ENCODE measurements at places on chromosomes 3 and 15.

GRCh38 chr3:14303336-14304100 is 98.9 kb upstream of the SLC6A6 start:
- no peak for DNase-seq

DNA sequence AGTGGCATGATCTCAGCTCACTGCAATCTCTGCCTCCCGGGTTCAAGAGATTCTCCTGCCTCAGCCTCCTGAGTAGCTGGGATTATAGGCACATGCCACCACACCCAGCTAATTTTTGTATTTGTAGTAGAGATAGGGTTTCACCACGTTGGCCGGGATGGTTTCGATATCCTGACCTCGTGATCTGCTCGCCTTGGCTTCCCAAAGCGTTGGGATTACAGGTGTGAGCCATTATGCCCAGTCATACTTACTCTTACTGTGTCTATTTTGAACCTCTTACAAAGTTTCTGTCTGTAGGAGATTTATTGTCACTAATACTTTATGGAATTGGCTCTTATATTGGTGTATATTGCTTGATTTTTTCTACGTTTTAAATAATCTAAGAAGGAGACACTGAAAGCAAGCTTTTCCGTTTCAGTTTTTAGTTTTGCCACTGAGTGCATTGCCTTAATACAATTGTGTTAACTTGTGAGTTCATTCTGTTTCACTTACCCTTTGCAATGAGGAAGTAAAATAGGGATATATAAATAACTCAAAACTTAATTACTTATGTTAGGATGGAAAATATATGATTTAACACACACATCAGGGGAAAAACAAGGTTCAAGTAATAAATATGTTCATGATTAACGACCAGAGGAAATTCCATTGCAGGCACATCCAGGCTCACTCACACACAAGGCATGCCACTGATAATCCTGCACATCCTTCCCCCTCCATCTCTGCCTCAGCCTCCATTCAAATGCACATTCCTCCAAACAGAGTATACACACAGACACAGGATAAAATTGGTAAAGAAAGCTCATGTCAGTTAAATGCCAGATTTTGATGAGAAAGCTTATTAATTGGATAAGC is 279.3 kb upstream of the RASGRP1 start:
- no peak for DNase-seq

- DNase-seq = no peak
Observed at GRCh38 chr3:52407779-52408178, 37.1 kb downstream of the SEMA3G start.

DNA sequence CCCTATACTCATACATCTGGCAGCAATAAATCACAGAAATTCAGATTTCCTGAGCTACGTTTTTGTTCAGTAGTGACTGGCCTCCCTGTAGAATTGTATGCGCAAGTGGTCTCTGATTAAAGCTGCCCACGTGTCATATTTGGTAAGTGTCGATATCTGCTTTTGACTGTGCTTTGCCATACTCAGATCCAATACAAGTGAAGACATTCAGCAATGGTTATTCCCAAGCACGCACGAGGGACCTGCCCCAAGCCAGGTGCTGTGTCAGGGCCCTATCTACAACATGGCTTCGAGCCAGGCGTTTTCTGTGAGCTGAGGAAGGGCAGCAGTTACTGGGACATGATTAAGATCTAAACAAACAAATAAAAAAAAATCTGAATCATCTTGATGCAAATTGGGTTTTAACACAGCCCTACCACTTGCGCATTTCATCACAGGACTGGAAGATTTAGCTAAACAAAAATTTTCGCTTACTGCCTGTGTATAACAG is 47.2 kb upstream of the ICE2 start:
- DNase-seq = no peak

- DNase-seq = no peak
Observed at GRCh38 chr3:140258222-140258724, 323.3 kb downstream of the CLSTN2 start.

- DNase-seq = no peak
Observed at GRCh38 chr3:46228260-46229242, 13.7 kb upstream of the CCR3 start.

DNA sequence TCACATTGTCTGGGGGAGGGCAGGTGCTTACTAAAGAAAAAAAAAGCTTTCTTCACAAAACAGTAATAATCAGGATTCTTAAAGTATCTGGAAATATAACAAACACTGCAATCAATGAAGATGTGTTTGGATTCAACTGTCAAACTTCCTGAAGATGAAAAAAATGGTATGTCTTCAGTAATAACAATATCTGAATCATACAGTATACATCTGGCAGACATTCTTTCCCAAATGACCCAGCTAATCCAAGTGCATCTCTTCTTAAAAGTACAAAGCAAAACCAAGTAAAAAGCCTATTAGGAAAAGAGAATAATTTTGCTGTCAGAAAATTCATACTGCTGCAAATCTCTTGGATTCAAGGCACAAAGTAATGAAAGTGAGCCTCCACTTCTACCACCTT is 145.0 kb upstream of the MCTP2 start:
- DNase-seq = no peak

DNA sequence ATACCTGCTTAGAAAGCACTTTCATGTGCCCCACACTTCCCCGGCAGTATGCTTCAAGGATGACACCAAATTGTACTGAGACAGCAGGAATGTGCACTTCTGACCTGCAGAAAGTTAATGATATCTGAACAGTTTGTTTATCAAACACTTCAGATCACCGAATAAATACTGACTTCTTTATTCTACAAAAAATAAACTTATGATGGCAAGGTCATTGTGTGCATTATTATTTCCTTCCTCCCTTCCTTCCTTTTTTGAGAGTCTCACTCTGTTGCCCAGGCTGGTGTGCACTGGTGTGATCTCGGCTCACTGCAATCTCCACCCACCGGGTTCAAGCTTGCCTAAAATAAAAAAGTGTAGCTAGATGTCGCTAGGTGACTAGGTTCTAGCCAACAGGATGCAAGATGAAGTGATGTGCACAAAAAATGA is 80.3 kb downstream of the FAIM start:
- DNase-seq = no peak

DNA sequence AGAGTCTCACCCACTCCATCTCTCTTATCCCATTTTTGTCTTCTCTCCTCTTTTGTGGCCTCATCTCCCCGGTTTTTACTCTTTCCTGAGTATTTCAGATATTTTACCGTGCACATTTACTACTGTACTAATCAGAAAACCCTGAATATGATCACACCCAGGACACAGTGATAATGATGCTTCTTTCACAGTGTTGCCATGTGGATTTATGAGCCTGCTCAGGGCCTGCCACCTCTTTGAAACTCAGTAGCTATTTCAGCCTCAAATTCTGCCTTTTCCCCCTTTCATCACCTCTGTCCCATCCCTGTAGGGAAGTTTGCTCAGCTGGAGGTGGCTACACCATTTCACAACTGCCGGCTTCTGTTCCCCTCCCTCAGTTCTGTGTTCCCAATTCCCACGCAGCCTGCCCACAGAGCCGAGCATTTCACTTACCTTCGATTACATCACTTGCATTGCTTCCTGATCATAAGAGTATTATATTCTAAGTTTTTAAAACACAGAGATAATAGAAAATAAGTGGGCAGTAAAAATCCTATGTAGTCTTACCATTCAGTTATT is 33.2 kb downstream of the ARNT2 start:
- no peak for DNase-seq

GRCh38 chr3:130950641-130951040 is 56.8 kb downstream of the ATP2C1 start:
- no peak for DNase-seq

DNA sequence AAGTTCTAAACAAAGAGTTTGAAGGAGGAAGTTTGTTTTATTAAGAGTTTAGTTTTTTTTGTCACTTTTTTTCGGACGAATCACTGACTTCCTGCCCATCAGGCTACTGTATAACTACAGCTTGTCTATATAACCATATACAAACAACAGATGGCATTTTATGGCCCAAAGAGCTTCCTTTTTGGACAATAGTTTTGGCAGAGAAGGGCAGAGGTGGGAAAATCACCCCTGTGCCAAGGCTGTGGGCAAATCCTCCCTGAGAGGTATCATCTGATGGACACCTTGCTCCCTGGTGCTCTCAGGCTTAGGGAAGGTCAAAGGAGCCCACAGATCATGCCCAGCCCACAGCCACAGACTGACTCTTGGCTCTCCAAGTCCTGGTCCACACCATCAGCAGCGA is 113.4 kb downstream of the OXNAD1 start:
- no peak for DNase-seq

- DNase-seq = no peak
Observed at GRCh38 chr3:171145798-171146197, 119.3 kb upstream of the SLC2A2 start.

DNA sequence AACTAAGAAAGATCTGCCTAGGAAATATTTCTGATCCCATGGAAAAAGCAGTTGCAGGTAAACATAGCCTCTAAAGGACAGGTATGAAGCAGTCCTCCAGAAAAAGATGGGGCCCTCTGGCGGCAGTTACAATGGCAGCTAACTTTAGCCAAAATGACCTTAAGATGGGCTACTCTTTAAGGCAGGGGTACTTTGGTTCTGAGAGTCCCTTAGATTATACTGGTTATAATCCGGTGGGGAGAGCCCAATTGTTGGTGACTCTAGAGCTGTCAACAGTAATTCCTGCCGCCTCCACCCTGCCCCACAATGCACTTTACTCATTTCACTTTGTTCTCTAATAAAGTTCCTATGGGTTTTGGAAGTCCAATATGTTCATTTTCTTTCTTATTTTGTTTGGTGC is 412.8 kb upstream of the WNT5A start:
- DNase-seq = no peak

GRCh38 chr15:48381861-48382260 is 50.6 kb downstream of the DUT start:
- no peak for DNase-seq

DNA sequence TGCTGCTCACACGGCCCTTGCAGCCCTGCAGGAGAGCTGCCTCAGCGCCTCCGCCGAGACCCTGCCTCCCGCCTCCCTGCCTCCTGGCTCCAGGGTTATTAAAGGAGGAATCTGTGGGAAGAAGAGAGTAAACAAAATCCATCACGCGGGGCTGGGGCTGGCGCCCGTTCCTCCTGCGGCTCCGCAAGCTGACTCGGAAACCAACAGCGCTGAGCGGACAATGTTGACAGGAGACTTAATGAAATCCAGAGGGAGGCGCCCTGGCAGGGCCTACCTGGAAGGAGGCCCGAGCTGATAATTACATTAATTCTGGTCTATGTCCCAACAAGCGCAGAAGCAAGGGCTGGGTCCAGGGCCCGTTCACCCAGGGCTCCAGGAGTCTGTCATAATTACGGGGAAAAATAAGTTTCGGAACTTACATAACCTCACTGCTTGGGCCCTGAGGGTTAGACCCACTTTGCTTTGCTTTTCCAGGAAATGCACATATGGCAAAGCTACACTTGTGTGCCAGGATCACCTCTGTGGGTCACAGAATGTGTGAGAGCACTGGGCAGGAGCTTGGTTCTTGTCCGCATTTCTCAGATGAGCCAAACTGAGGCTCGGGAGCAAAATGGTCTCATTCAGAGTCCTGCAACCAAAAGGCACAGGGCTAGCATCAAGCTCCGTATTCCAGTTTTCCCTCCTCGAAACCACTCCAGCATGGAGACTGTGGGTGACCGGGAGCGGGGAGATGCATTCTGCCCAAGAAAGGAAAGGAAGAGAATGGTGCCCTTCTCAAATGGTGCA is 43.8 kb upstream of the SLC6A6 start:
- no peak for DNase-seq

DNA sequence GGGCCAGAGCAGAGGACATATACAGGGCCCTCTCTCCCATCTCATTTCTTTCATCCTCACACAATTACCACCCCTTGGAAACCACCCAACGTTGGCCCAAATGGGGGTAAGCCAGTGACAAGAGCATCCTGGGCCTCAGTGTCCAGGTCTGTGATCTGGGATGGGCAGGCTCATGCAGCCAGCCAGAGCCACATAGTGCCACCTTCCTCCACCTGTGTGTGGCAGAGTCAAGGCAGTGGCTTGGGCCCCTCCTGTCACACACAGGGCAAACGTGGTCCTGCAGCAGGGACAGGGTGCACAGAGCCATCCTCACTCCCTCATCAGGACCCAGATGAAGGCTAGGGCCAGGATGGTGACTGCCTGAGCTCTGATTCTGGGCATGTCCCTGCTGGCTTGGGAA is 2.3 kb upstream of the MYL3 start:
- DNase-seq = no peak

DNA sequence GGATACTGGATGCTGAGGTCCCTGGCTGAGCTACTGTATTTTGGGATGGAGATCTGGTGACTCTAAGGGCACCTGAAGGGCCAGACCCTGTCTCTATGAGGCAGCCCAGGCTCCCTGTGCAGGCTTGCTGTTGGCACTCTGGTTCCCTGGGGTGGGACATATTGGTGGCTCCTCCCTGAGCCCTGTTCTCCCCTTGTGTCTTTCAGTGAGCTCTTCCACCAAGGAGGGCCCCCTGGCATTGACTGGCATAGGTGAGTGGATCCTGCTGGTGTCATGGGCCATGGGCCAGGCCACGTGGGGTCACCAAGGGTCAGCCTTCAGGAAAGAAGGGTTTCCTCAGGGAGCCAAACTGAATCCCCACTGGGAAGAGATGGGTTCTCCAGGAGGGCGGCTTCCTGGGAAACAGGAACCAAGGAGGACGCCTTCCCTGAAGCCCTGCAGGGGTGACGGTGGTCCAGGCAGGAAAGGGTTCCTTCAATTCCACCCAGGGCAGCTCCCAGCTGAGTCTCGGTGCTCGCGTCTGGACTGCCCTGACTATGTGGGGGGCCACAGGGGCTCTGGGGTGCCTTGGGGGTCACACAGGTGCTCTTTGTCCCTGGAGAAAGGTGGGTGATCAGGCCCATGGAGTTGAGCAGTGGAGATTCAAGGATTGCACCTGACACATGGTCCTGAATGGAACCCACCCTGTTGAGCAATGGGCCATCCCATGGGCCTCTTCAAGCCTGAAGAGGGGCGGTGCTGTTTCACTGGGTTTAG is 220.4 kb downstream of the SNRPN start:
- no peak for DNase-seq

GRCh38 chr3:101780661-101781060 is 1.6 kb downstream of the NXPE3 start:
- DNase-seq = no peak

GRCh38 chr3:40070816-40071215 is 238.7 kb upstream of the EIF1B start:
- DNase-seq = no peak

DNA sequence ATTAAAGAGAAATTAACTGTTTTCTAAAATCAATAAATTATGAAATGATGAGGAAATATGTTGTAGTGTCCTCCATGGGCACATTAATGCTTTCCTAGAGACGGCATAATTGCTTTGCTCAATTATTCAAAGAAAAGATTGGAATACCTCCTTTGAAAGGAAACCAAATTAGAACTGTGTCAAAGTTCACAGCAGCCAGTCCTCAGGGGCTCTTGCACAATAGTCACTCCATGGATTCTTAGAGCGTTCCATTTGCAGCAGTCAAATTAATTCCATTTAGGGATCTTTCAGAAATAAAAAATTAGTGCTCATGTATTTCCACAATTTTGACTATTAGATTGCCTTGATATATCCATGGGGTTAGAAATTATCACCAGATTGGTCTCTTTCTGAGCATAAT is 841.6 kb upstream of the DPPA4 start:
- no peak for DNase-seq

- DNase-seq = no peak
Observed at GRCh38 chr15:90594301-90594738, 64.6 kb downstream of the CRTC3 start.
